ENCODE measurements at places on chromosomes 13 and 19.

GRCh38 chr19:30227012-30227621 is 145.1 kb upstream of the ZNF536 start:
- no peak for DNase-seq

DNA sequence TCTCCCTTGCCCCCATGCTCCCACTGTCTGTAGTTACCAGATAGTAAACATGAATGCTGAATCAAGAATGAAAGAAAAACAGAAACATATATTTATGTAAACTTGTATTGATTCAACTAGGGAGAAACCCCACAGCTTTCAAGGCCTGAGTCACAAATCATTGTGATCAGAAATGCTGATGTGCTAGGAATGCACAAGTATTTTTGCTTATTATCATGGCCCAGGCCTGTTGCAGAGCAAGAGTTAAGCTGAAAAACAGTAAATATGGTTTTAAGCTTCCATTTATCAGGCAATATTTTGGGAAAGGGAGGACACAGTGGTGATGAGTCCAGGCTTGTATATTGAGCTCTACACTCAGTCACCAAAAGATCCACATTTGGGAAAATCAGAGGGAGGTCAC is 669.6 kb downstream of the DIAPH3 start:
- DNase-seq = no peak

- no peak for DNase-seq
Observed at GRCh38 chr13:28031896-28032288, 43.4 kb upstream of the URAD start.

GRCh38 chr13:25143706-25144105 is 28.4 kb downstream of the AMER2 start:
- DNase-seq = no peak

- peak; percentile 24 for DNase-seq
Observed at GRCh38 chr19:15091918-15092753, 10.1 kb downstream of the OR1I1 start.

GRCh38 chr13:28856287-28856686 is 36.1 kb downstream of the MTUS2 start:
- DNase-seq = no peak

All from effector CD8-positive, alpha-beta T cell (primary cell).